ENCODE measurements at places on chromosomes 3 and 15.

DNA sequence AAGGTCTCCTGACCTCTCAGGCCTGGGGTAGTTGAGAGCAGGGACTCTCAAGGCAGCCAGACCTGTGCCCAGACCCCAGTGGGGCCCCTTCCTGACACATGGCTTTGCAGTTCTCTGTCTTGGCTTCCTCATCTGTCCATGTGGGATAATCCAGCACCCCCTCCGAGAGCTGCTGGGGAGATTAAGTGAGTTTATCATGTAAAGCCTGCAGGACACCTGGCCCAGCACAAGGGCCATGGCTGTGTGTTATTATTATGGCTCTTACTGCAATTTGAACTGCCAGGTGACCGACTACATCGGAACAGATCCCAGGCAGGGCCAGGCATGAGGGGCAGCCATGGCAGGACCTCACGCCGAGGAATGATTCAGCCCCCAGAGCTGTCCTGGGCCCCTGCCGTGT, 12.6 kb downstream of the DUSP7 start:
- no peak for DNase-seq

DNA sequence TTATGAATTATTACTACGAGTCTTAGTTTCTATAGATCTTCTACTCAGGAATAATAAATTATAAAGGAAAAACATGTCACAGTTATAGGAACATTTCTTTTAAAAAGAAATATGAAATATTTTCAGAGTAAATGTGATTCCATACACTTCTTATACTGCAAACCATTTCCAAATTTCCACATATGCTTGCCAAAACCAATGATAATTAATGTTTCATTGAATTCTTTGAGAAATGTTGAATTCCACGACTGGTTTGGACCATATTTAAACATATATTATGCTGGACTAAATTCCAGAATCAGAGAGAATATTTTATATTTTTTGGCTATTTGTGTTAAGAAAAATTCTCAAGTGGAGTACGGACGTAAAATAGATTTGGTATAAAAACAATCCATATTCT, 144.6 kb downstream of the EPHA3 start:
- DNase-seq: no peak

GRCh38 chr3:169992781-169993180, 26.2 kb downstream of the SEC62 start:
- no peak for DNase-seq

GRCh38 chr3:124273651-124274050, 281.7 kb upstream of the ROPN1 start:
- DNase-seq: no peak

GRCh38 chr3:71728632-71729342, 3.6 kb upstream of the EIF4E3 start:
- no peak for DNase-seq

- no peak for DNase-seq
Observed at GRCh38 chr3:4251412-4251811, 51.8 kb upstream of the SETMAR start.

DNA sequence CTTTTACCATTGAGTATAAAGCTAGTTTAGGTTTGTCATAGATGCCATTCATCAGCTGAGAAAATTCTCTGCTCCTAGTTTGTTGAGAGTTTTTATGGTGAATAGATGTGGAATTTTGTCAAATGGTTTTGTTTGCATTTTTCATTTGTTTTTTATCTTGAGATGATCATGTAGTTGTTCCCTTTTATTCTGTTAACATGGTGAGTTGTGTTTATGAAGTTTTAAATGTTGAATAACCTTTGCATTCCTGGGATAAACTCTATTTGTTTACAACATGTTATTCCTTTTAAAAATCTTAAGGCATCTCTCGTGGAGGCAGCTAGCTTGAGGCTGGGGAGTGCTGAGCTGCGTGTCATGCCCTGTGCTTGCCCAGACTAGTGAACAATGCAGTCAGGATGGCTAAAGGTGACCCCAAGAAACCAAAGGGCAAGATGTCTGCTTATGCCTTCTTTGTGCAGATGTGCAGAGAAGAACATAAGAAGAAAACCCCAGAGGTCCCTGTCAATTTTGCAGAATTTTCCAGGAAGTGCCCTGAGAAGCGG, 48.5 kb downstream of the ANAPC13 start:
- DNase-seq: no peak

- no peak for DNase-seq
Observed at GRCh38 chr15:40399370-40399769, 6.2 kb upstream of the IVD start.

DNA sequence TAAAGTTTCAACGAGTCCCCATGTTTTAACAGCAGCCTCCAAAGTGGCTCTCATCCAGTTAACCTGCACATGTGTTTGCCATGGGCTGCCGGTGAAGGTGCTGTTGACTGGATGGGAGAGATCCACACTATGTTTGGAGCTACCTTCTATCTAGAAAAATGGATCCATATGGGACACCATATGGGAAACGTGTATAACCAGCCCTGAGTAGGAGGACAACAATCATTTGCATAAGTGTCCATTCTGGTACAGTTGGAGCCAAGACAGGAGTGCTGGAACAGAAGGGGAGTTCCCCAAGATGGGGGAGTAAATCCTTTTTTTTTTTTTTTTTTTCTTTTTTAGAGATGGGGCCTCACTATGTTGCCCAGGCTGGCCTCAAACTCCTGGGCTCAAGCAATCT, 36.6 kb downstream of the MKRN2 start:
- no peak for DNase-seq

- no peak for DNase-seq
Observed at GRCh38 chr3:32404714-32405113, 13.1 kb downstream of the CMTM7 start.

GRCh38 chr3:72258361-72259141, 473.6 kb upstream of the PROK2 start:
- no peak for DNase-seq

Measured in GM06990 (cell line).